ENCODE measurements at places on chromosomes 4 and X.

- no peak for DNase-seq
Measured at GRCh38 chr4:917466-917865, 14.7 kb downstream of the GAK start.

DNA sequence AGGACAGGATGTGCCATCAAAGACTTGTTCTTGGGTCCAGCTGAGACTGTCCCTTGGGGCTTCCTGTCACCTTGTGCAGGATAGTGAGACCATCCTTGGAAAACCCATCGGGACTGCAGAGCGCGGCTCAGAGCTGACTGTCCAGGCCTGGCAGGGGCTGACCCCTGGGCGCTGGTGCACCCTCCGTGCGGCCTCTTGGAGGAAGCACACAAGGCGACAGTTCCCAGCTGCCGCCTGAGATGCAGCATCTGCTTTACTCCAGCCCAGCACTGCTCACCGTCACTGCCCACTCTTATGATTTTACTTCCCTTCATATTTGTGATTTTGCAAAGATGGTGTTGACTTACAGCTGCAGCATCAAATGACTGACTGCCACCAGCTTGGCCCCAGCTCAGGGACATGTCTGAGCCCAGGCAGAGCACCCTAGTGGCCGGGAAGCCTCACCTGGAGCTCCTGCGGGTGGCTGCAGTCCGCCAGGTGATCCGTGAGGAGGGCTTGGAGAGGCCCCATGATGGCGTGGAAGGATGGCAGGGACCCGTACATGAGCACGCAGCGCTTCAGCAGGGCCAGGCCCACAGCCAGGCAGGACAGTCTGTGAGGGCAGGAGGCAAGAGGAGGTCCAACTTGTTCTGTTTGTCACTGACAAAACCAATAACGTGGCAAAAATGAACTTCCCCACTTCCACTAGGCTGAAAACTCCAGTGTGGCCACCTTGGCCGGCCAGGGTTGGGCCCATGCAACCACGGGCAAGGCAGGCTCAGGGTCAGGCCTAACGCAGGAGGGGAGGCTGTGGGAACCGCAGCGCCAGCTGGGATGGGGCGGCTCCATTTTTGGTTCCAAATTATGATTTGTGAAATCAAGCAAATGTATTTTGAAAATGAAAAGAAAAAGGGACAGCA, 21.8 kb downstream of the NOP14 start:
- DNase-seq, result no peak

DNA sequence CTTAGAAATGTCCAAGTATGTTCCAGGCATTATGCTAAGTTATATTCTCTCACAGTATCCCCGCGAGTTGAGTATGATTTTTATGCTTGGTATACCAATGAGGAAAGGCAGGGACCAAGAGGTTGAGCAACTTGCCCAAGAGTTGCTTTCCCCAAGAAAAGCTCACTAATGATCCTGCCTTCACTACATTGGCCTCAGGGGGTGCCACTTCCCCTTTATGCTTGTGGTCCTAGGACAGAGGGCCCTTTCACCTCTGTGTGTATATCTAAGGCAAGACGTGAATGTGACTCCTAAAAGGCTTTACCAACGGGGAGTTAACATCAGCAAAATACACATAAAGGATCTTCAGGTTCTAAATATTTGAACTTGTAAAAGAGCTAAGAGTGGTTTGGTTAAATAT, 164.4 kb upstream of the CPEB2 start:
- no peak for DNase-seq

GRCh38 chr4:3037957-3038461, 36.3 kb downstream of the HTT-AS start:
- no peak for DNase-seq

DNA sequence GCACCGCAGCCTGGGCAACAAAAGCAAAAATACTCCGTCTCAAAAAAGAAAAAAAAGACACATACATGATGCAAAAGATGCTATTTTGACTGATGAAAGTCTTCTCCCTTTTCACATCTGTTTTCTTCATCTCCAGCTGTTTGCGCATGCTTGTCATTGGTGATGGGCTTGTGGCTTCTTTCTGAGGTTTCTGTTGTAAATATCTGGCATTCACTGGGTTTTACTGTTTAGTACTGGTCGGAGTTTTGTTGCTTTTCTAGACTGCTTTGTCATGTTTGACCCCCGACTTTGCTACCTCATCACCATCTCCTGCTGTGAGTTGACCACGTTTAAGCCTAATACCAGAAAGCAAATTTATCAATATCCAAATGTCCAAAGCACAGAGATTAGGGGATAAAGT, 34.4 kb downstream of the PTCHD1 start:
- DNase-seq, result no peak
